Heart left ventricle (tissue), 16 donors: ENCODE measurements at places on chromosomes 2 and 18. TPM values are rescaled to one million over a fixed set of nuclear protein-coding genes. Genes with fewer than 3 reads are reported as not detected.

GRCh38 chr18:75544496-75544895 lies 117.0 kb upstream of the SMIM21 start:
- no peak for DNase-seq

DNA sequence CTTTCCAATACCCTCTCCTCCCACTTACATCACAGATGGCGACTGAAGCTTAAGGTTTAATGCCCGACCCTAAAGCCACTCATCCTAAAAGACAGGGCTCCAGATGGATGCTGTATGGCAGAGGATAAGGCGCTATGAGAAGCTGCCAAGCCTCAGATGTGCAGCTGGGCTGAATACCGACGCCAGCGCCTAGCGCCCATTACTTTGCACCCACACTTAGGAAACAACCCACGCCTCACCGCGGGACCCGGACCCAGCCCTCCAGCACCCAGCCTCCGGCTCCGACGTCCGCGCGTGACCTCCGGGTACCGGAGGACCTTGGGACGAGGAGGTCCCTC lies 335 bp downstream of the TRAK2 start:
- DNase-seq, result no peak

GRCh38 chr2:223896833-223897311 lies 48.3 kb downstream of the WDFY1 start:
- DNase-seq, result no peak

- DNase-seq, result no peak
Measured at GRCh38 chr2:202765436-202765835, 106.1 kb downstream of the ICA1L start.

The CFAP65 gene
- total RNA-seq, result not detected

GRCh38 chr2:17628349-17629261 lies 88.1 kb downstream of the VSNL1 start:
- no peak for DNase-seq

- no peak for DNase-seq
Measured at GRCh38 chr2:217325251-217325650, 465.4 kb upstream of the TNP1 start.

GRCh38 chr2:143842836-143843235 lies 677.1 kb downstream of the ZEB2 start:
- DNase-seq, result no peak

The FAM228A gene
- total RNA-seq, result not detected

The TRIM43B gene
- total RNA-seq, result not detected

DNA sequence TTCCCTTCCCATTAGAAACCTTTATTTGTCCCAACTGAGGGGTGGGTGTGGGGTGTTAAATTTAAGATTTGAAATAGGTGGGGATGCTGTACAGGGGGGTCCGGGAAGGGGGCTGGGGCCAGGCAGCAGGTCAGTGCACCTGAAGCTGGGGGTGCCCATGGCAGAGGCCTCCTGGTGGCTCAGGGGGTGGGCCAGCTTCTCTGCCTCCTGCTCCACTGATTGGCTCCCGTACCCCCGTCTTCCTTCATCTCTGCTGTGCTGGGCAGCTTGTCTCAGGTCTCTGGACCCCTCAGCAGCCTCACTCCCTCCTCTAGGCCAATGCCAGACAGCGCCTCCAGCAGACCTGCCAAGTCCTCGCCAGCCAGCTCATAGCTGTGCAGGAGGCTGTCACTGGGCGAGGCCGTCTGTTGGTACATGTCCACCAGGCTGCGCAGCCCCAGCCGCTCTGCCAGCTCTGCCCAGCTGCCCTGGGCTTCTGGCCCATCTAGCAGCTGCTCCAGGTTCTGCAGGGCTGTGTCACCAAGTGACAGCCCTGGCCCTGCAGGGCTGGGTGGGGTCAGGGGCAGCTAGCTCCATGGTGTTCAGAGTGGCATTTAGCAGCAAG lies 2.0 kb upstream of the ANKRD62 start:
- no peak for DNase-seq

- no peak for DNase-seq
Measured at GRCh38 chr2:84901593-84902120, 3.8 kb upstream of the TMSB10 start.

The RABL2A gene
- total RNA-seq, result 3.0 TPM

The HOXD8 gene
- 0.47 TPM for total RNA-seq

The SLC9A4 gene
- not detected for total RNA-seq

The EPG5 gene
- 37.8 TPM for total RNA-seq

DNA sequence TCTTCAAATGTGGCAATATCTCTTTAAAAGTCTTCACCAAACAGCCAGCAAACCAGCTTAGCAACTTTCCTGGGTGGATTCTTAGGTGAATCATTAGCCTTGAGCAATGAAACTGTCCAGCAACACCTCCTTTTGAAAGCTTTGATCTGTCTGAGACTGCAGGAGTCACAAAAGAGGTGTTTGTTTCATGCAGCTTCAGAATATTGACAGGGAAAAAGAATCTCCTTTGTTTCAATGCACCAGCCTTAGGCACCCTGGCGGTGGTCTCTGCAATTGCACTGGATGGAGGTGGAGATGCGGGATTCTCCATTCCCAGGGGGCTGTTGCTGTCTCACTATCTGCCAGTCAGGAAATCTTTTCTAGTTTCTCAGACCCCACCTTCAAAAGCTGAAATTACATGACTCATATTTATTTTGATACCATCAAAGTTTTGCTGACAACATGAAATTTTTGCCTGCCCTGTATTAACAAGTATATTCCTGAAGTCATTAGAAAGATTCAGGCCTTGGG lies 76.0 kb upstream of the DSG1 start:
- DNase-seq, result no peak

DNA sequence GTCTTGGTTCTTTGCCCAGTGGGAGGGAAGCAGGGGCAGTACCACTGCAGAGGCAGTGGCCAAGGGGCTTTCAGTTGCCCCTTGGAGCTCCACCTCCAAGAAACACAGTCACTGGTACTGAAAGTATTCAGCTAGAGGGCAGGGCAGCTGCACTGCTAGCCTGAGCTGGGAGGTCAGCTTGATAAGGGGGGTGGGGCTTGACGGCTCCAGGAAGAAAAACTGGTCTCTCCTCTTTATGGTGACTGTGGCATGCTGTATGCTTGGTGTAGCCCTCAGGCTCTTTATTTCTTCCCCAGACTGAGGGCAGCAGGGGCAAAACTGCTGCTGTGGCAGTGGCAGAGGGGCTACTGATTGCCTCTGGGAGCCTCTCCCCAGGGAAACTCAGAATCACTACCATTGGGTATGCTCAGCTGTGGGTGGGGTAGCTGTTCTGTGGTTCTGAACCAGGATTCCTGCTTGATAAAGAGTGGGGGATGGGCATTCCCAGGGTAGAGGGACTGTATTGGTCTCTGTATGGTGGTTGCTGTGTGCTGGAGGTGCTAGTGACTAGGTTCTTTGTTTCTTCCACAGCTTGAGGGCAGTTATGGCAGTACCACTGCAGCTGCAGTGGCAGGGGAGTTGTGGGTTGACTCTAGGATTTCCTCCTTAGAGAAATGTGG lies 134.6 kb upstream of the SCN7A start:
- no peak for DNase-seq

- DNase-seq, result no peak
Measured at GRCh38 chr2:215961981-215962380, 51.4 kb downstream of the MREG start.

The ALPP gene
- not detected for total RNA-seq

GRCh38 chr2:191977754-191978153 lies 130.9 kb upstream of the CAVIN2 start:
- no peak for DNase-seq

- no peak for DNase-seq
Measured at GRCh38 chr18:35905436-35905835, 67.0 kb upstream of the RMP24 start.

- DNase-seq, result no peak
Measured at GRCh38 chr2:196718419-196719109, 79.0 kb downstream of the CCDC150 start.

The ANKRD62 gene
- total RNA-seq, result not detected

GRCh38 chr2:129888461-129888860 lies 91.0 kb upstream of the RAB6C start:
- no peak for DNase-seq

The KCNG3 gene
- not detected for total RNA-seq

DNA sequence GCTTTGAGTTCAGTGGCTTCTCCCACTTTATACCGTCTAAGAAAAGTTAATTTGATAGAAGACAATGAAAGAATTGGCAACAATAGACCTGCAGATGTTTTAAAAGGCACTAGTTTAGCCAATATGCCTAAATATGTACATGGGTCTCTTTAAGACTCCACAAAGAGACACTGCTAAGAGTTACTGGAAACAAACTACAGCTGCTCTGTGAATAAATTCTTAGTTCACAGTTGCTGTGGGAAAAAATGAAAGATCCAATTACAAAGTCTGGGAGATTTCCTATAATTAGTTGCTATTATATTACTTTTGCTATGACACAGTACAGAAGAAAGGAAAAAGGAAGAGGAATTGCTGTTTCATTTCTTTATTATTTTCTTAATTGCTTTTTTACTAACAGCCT lies 34.3 kb downstream of the SCN9A start:
- DNase-seq, result no peak

The SLC11A1 gene
- total RNA-seq, result 2.5 TPM
